ENCODE measurements at places on chromosomes 3 and 15.
A peak's percentile ranks its signal among the peaks of the same experiment; 100 is the strongest.

- DNase-seq = no peak
These were observed 11.2 kb downstream of the ISLR2 start for GRCh38 chr15:74141591-74141990.

- no peak for DNase-seq
These were observed 254.4 kb upstream of the ZPLD1 start for GRCh38 chr3:102180280-102180931.

DNA sequence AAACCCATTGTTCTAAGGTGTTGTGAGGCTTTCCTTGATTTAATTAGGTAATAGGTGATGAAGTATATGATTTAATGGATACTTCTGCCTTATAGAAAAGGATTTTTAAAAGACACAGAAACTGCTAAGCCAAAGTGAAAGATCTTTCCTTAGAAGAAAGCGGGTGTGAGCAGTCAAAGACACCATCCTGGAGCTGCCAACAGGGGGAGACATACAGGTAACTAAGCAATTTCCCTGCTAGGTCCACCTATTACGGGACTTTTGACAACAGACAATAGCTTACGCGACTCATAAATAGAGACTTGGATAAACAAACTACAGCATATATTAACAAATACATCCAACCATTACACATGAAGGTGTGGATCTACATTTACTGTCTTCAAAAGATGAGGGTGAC is 669.5 kb downstream of the SQOR start:
- no peak for DNase-seq

GRCh38 chr15:34001536-34001935 is 33.2 kb downstream of the CHRM5 start:
- no peak for DNase-seq

DNA sequence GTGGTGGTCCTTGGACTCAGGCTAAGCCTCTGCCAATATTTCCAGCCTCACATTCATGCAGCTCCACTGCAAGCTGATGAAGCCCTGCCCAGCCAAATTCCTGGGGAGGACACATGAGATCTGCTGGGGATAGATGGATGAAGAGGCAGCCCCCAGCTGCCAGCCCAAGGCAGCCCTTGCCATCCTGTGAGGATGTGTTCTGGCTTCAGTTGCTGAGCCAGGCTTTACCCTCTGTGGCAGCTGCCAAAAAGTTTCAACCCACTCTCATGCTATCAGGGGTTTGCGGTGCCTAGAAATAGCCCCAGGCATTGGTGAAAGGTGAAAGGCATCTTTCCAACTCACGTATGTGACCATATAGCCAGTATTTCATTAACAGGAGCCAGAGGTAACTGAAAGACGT is 37.6 kb downstream of the C2CD4A start:
- no peak for DNase-seq

- DNase-seq = peak; percentile 17
These were observed at the start of gene ST8SIA2 for GRCh38 chr15:92393071-92393979. Gene ST8SIA2 (plus strand): TSS chr15:92393881. CDS start chr15:92394065, 184 bp downstream.

- no peak for DNase-seq
These were observed 615.5 kb downstream of the ROBO2 start for GRCh38 chr3:77655396-77655795.

DNA sequence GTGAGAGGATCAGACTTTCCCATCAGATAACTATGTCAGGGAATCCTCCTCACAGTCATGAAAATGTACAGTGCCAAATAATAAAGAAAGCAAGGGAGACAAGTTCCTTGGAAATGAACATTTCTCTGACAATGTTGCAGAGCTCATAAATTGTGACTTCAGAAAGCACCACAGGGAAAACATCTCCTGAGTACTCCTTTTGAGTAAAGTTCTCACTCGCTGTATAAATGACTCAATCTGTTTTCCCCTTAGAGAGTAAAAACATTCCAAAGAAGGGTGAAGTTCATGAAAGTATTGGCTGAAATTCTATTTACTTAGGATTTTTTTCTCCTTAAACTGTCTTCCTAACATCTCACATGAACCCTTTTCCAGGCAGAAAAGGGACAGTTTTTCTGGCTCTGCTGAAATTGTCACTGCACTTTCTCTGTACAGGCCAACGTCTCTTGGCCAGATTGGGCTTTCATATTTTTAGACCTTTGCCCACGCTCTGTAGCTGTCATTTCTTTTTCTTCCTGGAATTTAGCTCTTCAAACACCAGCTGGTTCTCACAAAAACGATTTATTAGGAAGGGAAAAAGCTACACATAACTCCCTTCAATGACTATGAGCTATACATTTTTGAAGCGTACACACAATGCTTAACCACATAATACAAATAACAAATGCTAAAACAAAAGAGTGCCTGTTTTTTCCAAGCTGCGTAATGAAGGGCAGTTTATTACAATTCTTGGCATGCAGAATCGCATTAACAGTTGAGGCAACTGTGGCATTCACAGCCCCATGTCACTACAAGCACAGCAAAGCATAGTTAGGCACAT is 216.1 kb downstream of the ATP8B4 start:
- no peak for DNase-seq

GRCh38 chr3:119639494-119640350 is 20.7 kb downstream of the POPDC2 start:
- DNase-seq = no peak

DNA sequence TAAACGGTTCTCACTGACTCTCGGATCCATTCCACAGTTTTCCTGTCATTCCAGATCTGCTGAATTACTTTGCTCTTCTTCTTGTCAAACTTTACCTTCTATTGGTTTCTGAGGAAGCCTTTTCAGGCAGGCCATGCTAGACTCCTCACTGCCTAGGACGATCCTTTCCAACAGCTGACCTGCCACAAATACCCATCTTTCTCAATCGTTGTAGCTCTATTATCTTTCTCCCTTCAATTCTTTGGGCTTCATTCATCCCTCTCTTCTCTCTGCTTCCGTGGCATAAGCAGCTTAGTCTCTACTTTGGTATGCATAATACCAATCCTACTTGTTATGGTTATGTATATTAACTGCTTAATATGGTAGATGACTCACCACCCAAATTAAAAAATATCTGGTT is 421.8 kb downstream of the NLGN1 start:
- DNase-seq = no peak

Data from NCI-H1417 treated with DMSO at 0.1 percent for 48 hours (cell line).